ENCODE measurements at places on chromosomes 16 and 17. TPM values are rescaled to one million over a fixed set of nuclear protein-coding genes. Genes with fewer than 3 reads are reported as not detected.

DNA sequence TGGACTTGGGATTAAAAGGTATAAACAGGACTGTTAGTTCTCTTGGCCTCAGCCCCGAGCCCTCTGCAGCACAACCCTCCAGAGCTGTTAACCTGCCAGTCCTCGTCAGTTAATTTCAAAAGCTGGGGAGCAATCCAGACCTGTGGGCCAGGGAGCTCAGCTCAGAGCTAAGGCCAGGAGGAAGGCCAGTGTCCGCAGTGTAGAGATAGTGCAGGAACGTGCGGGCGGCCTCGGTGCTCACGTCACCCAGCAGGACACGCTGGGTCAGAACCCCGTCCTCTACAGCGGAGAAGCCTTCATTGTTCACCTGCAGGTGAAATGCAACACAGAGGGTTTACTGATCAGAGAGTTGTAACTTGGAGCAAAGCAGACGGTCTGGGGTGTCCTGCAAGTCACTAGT lies 15.4 kb upstream of the NLRC3 start:
- DNase-seq = no peak

GRCh38 chr16:49756775-49757558 lies 98.9 kb downstream of the ZNF423 start:
- DNase-seq = peak; percentile 14

- peak; percentile 92 for DNase-seq
Measured at GRCh38 chr17:28854457-28855335, at the start of gene ERAL1. Gene ERAL1 (plus strand): TSS chr17:28855016. CDS start chr17:28855035, 19 bp downstream.

DNA sequence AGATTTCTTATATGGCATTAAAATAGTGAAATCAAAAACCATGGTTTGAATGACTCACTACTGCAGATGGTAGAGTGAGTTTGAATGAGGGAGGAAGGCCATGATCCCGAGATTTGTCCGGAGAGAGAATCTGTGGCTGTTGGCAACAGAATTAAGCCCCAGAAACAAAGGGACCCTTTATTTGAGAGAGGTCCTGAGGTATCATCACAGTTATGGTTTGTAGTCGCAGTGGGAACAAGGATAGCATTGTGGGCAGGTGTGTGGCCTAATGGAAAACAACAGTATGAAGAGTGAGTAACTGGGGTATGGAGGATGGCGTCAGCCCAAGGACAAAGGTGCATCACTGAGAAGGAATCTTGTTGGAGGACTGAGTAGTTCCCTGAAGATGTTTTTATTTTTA lies 8.5 kb upstream of the ZFP3 start:
- DNase-seq = no peak

DNA sequence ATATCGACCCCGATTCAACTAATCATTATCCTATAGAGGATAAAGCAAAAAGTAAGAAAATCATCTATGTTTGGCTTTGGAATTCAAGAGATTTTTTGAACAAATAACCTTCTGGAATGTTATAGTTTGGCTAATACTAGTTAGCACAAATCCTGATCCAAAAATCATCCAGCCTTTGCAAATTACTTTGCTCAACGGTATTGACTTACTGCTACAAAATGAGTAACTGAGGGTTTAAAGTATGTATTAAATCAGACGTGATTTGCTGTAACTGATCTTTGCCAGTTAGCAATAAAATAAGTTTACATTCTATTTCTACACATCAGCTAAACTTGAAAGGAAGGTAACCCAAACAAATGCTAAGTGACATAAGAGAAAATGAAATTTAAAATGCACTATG lies 6.5 kb downstream of the MED13 start:
- no peak for DNase-seq

GRCh38 chr16:89815639-89816348 lies 653 bp downstream of the FANCA start:
- DNase-seq = no peak

DNA sequence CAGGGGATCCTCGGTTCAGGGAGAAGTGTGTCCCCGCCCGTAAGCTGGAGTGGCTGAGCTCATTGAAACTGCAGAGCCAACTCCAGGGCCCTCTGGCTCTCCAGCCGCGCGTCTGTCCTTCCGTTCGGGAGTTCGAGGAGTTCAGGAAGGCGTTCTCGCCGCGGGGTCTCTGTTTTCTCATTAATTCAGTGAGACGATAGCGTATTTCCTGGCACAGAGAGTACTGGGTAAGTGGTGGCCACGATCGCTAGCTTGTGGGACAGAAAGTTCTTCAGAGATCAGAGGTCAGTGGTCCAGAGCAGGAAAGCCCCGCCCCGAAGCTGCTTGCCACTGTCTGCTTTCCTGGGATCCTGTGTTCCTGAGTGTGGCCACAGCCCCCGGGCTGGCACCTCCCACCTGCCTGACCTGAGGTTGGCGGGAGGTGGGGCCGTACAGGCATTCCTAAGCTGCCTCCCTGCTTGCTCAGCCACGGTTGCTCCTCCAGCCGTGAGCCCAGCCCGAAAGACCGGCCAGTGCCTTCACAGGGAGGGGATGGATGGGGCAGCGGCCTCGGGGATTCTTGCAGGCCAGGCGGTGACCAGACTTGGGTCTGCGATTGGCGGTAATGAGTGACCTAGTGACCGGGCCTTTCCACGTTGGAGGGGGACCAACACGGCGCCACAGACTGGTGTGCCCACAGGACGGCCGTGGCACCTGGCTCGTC lies 8.9 kb downstream of the BAIAP2 start:
- DNase-seq = peak; percentile 32

DNA sequence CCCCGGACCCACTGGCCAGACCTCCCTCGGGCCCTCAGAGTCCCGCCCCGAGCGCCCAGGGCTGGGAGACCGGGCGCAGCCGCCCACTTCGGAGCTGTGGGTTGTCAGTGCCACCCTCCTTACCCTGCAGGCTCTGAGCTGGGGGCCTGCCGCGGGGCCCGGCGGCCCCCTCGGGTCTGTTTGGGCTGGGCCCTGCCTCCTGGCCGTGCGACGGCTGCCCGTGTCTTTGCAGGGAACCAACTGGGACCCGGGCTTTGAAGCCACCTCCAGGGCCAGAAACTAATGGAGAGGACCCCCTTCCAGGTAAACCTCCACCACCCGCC lies 443 bp downstream of the TEDC2 start:
- no peak for DNase-seq

- no peak for DNase-seq
Measured at GRCh38 chr17:42431758-42432161, 8.7 kb upstream of the CAVIN1 start.

DNA sequence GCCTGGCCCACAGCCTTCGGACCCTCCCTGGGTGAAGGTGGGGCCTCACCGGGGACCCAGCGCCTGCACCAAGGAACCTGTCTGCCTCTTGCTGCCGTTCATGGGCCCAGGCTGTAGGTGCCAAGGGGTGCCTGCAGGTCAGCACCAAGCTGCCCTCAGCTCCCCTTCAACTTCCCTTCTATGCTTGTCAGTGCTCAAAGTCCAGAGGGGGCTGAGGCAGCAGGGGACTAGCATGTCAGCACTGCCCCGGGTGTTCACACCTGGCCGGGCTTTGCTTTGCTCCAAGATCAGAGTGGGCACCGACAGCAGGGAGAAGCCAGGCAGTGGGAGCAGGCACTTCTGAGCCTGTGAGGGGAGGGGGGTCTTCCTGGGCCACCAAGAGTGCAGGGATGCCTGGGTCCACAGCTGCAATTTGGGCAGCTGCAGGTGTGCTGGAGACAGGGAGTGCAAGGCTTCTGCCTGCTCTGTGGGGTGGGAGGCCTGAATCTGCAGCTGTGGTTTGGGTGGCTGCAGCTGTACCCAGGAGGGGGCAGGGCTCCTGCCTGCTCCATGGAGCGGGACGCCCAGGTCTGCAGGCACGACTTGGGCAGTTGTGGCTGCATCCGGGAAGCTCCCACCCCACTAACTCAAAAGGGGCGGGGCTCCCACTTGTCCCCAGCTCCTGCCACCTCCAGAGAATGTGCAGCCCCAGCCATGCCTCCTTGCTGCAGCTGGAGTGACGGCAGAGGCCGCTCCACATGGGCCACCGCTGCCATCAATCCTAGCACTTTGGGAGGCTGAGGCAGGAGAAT lies 27.6 kb upstream of the PRM1 start:
- no peak for DNase-seq

DNA sequence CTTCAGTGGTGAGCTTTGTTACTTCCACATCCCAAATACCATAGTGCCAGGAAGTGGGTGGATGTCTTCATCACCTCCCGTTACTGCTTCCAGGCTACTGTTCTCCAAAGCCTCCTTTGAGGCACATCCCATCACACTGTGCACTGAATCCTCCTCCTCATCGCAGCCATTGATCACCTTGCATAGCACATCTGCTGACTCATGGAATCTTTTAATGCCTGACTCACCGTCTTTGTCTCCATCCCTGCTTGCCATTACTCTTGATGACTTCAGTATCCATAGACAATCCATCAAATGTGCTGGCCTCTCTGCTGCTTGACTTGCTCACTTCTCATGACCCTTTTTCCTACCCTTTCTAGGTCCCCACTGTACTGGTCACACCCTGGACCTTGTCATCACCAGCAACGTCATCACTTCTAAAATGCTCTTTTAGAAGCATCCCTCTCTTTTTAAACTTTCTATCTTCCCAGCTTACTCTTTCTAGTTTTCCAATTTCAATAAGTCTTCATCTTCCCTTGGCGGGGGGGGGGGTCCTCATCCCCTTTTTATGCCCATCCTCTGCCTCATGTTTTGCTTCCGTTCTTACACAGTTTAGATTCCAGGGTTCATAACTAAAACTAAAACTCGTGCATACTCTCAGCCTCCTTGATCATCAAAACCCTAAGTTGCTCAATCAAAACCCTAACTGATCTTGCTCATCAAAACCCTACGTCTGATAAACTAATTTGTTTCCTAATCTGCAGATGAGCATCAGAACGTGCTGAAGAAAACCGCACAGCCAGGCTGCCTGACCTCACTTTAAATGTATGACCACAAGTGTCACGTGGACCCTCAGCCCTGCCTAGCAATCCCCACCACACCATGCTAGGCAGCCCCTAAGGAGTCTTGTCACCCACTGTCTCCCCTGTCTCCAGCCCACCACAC lies 289.7 kb upstream of the ZFHX3 start:
- DNase-seq = no peak

DNA sequence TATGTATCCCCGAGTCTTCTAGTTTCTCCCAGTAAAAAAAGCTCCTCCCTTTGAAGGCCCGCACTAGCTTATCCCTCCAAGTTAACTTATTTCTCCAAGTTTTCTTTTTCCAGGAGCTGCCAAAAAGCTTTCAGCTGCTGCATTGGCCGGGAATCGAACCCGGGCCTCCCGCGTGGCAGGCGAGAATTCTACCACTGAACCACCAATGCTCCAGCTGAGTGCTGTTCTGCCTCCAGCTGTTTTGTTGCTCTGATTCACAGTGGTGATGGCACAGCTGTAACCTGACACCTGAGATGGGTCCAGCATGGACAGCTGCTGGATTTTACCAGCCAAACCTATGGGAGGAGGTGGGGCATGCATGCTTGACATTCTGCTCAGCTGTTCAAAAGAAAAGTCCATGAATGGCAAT lies 22.1 kb downstream of the VAC14 start:
- peak; percentile 7 for DNase-seq

GRCh38 chr16:71369494-71369893 lies 11.0 kb downstream of the CALB2 start:
- DNase-seq = no peak

- no peak for DNase-seq
Measured at GRCh38 chr17:74539281-74539820, 6.6 kb downstream of the CD300C start.

- no peak for DNase-seq
Measured at GRCh38 chr17:80956321-80957190, 35.1 kb upstream of the CHMP6 start.

- no peak for DNase-seq
Measured at GRCh38 chr16:88961011-88961410, 16.0 kb downstream of the CBFA2T3 start.

GRCh38 chr17:82486231-82487094 lies 27.9 kb downstream of the NARF start:
- DNase-seq = no peak

DNA sequence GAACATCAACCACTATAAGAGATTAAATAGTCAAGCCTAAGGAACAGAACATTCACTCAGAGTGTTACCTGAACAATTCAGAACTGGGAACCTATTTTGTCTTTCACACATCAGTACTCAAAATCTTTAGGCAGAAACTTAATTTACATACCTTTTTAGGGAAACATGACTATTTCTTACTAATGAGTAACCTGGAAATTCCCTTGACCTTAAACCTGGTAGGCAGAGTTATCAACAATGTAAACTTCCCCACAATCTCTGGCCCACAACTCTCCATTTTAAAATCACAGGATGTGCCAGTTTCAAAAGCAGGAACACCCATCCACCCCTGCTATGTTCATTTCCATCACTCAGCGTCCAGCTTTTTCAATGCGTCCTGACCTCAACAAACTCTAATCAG lies 132.9 kb upstream of the ANKFN1 start:
- DNase-seq = no peak

DNA sequence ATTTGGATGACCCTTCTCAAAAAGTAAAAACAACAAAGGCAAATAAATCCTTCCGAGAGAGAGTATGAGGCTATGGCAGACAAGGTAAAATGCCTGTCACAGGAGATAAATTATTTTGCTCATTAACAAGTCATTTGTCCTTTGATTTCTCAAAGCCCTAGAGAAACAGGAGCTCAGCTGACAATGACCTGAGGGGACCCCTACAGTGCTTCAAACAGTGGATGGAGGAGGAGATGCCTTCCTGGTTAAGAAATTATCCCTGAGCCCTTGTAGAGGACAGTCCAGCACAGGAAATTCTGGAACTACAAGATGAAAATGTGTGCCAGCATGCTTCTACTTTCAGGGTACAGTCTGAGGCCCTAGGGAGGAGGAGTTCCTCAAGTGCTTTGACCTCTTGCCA lies 24.0 kb upstream of the RHBDL3 start:
- DNase-seq = no peak

GRCh38 chr17:1398931-1399678 lies 917 bp downstream of the YWHAE start:
- peak; percentile 47 for DNase-seq

- DNase-seq = no peak
Measured at GRCh38 chr17:48594538-48595277, 1.1 kb upstream of the HOXB5 start.

GRCh38 chr17:56795221-56795865 lies 38.4 kb downstream of the C17orf67 start:
- no peak for DNase-seq

Gene FA2H
- total RNA-seq = not detected

Gene HAP1
- total RNA-seq = 0.23 TPM

Gene TP53TG3F
- total RNA-seq = not detected

Gene GNGT2
- total RNA-seq = 3.7 TPM

Gene FOXC2
- 44.0 TPM for total RNA-seq

Gene PYY
- not detected for total RNA-seq

Gene LGALS9C
- not detected for total RNA-seq

Gene PDF
- 13.3 TPM for total RNA-seq

Gene CCL5
- total RNA-seq = not detected

Gene ALOX12
- total RNA-seq = not detected

Gene ZG16
- not detected for total RNA-seq

Gene CCDC144A
- 2.9 TPM for total RNA-seq

Gene SCN4A
- total RNA-seq = not detected
